ENCODE measurements at places on chromosomes 2 and 18.

DNA sequence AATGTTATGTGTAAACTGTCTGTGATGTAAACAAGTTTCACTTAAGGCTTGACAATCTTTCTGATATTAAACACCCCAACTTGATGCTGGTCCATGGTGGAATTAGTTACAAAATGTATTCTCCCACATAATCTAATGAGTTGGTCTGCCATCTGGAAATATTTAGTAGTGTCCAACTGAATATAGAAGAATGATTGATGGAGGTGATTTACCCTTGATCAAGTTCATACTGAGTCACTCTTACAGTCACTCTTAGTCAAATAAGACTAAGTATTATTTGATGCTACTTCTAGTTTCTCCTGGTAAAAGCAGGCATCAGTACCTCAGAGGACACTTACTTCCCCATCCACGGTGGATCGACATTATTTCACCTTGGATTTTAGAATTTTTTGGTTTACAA lies 198.1 kb downstream of the SATB2 start:
- DNase-seq, result no peak

DNA sequence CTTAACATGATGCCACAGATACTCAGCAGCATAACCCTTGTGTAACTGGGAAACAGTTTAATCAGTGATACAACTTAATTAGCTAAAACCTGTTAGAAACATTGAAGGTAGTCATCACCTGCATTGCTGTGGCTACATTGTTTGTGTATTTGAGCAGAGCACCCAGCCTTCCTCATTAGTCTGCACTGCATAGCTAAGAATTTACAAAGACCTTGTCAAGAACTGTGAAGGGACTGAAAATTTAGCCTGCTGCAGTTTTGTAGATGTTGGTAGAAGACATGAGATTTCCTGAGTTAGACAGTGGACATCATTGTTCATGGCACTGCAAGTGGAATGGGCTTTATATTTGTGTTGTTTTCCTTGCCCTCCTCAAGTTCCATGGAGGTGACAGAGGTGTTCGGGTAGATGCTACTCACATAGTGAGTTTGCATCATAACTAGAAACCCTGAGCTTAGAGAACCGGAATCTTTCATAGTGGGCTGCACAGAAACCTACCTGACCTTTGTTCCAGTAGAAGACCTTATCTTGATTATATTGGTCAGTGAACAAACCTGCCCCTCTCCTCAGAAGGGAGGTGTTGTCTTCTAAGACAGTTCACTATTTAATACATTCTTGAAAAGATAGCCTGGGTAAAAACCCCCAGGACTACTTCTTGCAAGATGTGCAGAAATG lies 12.5 kb downstream of the VAPA start:
- DNase-seq, result no peak

DNA sequence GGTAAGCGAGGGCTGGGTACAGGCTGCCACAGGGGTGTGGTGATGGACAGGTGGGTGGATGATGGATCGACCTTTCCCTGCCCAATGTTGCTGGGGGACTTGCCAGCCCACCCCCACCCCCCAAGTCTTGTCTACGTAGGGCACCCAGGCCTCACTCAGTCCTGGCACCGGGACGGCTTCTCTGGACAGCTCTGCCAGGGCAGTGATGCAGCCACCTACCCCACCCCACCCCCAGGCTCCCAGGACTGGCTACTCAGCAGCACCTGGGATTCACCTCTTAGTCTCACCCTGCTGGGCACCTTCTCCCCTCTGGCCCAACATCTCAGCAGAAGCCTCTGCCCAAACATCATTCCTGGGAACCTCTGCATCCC lies 55.7 kb downstream of the ANKMY1 start:
- DNase-seq, result no peak

- no peak for DNase-seq
These were observed 26.2 kb downstream of the PCBP1 start for GRCh38 chr2:70113359-70114070.

DNA sequence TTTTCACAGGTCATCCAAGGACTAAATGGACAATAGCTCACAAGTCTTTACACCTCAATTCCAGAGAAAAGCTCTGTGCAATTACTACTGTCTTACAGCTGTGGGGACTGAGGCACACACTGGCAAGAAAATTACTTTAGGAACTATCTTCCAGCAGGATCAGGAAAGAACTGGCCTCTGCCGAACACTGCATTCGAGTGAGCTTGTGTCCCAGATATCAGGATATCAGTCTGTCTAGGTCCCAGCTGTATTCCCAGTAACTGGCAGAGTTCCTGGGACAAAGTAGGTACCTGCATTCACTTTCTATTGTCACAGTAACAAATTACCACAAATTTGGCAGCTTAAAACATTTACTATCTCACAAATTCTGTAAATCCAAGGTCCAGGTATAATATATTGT lies 183.7 kb downstream of the IRS1 start:
- DNase-seq, result no peak

DNA sequence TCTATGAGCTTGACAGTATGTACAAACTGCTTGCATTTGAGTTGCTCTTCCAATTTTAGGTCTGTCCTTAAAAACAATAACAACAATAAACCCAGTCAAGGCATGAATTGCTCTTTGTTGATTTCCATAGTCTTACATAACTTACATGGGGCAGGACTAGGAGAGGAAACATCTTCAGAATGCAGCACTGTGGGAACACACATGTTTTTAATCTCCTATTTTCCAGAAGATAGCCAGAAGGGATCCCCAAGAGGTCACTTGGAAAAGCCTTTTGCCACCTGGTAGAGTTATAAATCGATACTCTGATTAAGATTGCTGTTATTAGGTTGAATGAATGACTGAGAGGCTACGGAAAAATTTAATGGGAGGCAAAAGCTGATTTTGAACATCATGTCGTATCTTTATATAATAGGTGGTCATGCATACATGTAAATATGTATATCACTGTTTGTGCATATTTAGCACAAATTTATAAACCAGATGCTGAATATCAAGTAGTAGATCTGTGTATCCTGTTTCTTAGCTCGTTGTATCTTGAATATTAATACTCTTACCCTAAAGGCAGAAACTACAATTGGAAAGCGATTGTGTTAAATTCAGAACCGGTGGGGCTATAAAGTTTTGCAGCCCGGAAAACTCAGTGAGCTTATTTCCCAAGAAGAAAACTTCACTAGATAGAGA lies 479.4 kb upstream of the TCF4 start:
- DNase-seq, result no peak

GRCh38 chr2:35035883-35036282 lies 1319.7 kb upstream of the CRIM1 start:
- DNase-seq, result no peak

GRCh38 chr2:215736653-215737290 lies 276.6 kb downstream of the MREG start:
- no peak for DNase-seq

GRCh38 chr18:32868406-32868805 lies 95.6 kb upstream of the KLHL14 start:
- DNase-seq, result no peak

- no peak for DNase-seq
These were observed 19.3 kb downstream of the FEZ2 start for GRCh38 chr2:36578343-36579296.
